Glutamatergic neuron (in vitro differentiated cells): ENCODE measurements at places on chromosomes 16 and 17.

DNA sequence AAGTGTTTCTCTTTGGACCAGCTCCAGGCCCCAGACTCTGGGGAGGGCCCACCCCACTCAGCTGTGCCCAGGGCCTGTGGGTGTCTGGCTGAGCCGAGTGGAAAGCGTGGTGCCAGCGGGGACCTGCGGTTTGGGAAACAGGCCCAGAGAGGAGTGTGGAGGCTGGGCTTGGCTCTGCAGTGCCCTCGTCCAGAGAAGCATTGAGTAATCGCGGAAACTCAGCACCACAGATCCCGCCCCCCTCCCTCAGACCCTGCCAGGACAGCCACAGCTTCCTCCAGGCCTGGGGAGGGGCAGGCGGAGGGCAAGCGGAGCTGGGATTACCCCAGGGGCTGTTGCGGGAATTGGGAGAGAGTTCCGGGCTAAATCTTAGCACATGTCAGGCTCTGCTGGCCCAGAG, 14.6 kb upstream of the PITPNA start:
- DNase-seq: no peak

- no peak for DNase-seq
Observed at GRCh38 chr17:27384726-27385125, 71.5 kb upstream of the KSR1 start.

DNA sequence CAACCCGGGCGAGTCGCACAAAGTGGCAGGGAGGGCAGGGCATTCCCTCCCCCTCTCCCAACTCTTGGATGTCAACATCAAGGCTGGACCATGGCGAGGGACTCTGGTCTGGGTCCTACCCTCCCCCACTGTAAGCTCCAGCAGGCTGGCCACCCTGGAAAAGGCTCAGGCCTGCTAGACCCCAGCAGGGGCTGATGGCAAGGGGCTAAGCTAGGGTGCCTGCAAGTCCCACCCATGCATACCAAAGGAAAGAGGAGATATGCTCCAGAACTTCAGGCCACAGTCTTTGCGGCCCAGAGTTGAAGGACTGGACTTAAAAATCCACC, 19.9 kb downstream of the ST3GAL2 start:
- DNase-seq: no peak

DNA sequence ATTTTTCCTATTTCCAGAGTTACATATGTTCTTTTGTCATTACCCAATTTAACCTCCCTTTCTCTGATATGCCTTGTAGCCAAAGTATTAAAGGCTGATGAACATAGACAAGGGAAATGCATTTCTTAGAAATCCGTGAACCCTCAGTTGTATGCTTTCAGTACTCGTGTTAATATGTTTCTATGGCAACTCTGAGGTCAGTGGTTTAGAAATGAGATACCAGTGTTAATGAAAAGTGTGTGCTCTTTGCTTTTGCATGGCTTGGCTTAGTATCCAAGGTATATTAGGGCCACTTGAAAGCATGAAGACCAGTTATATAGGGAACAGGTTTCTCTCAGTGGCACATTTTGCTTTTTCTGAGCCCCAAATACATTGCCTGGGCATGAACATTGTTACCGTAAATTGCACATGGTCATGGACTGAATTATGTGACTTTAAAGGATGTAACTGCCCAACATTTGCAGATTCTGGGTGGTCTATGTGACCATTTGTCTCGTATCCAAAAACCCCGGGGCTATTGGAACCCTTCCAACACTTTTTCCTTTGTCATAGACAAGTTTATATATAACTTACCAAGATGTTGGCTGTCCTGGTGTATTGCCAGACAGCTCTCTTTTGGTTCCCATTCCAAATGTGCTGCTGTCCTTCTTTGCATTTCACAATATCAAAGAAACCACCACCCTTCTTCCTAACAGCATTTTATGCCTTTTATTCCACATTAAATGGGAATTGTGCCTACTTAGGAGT, 17.5 kb downstream of the ABHD15 start:
- DNase-seq: no peak

DNA sequence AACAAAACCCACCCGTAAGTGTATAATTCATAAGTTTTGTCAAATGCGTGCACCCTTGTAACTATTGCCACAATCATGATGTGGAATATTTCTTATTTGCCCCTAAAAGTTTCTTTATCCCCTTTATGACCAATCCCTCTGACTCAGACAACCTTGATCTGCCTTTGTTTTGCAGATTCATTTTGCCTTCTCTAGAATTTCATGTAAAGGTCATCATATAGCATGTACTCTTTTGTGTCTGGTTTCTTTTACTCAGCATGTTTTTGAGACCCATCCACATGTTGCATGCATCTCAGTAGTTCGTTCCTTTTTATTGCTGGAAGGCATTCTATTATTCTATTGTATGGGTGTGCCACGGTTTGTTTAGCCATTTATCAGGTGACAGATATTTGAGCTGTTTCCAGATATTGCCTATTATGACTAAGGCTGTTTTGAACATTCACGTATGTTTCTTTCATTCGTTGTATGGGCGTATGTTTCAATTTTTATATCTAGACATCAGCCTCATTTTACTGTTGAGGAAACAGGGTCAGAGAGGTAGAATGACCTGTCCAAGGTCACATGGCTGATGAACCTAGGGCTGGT, 192.4 kb downstream of the RAB11FIP4 start:
- DNase-seq: no peak

- no peak for DNase-seq
Observed at GRCh38 chr17:32305049-32305448, 36.9 kb downstream of the C17orf75 start.

DNA sequence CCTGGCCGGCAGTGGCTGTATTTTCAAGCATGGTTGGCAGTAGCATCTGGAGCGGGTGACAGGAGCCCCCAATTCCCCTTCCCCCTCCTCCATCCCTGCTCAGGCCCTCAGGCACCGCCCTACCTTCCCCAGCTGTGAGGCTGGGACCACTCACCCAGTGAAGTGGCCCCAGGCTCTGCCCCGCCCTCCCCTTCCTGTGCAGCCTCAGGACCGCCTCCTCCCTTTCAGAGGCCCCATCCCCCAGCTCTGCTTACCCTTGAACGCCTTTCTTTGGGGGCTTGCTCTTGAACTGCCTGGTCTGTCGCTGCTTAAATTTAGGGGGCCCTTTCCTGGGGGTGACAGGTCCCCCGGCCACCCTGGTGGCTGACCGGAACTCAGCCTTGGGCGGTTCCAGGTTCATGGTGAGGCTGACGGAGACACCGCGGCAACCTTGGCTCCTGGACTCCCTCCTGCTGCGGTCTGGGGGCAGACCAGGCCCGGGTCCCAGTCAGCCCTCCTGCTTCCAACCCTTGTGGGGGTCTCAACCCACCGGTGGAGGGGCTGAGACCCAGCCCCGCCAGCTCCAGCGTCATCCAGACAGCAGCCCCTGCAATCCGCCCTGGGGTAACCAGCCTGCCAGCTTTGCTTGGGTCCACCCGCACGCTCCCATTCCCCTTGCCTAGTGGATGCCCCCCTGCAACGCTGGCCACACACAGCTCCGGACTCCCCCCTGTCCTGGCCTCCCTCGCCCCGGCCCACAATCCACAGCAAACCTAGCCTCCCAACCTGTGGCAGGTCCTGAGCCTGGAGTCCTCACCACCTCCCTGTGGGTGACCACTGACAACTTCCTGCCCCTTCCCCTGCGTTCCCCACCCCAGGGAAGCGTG, 3.2 kb downstream of the PDE6G start:
- no peak for DNase-seq

GRCh38 chr16:55624696-55625095, 31.1 kb upstream of the SLC6A2 start:
- no peak for DNase-seq

GRCh38 chr16:30026449-30026848, 3.5 kb downstream of the C16orf92 start:
- no peak for DNase-seq

GRCh38 chr16:84502075-84502474, 2.4 kb downstream of the MEAK7 start:
- DNase-seq: no peak
